Stimulated activated CD4-positive, alpha-beta T cell treated with anti-CD3 and anti-CD28 coated beads, Interleukin-1b, Interleukin-23, amount 100 ng/mL, for 1 hour (primary cell): ENCODE measurements at places on chromosomes 1 and 21.

- DNase-seq, result no peak
Measured at GRCh38 chr1:55877437-55878232, 662.5 kb upstream of the USP24 start.

- DNase-seq, result no peak
Measured at GRCh38 chr1:89070509-89070908, 5.5 kb upstream of the GBP1 start.

- no peak for DNase-seq
Measured at GRCh38 chr1:69109277-69109676, 458.4 kb upstream of the LRRC7 start.

DNA sequence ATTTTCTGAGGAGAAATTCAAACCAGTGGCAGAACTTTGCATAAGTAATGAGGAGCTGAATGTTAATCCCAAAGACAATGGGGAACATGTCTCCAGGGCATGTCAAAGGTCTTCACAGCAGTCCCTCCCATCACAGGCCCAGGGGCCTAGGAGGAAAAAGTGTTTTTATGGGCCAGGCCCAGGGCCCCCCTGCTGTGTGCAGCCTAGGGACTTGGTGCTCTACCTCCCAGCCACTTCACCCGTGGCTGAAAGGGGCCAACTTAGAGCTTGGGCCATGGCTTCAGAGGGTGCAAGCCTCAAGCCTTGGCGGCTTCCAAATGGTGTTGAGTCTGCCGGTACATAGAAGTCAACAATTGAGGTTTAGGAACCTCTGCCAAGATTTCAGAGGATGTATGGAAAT, 854.0 kb downstream of the LRRIQ3 start:
- no peak for DNase-seq

GRCh38 chr1:192846950-192847349, 38.1 kb downstream of the RGS2 start:
- DNase-seq, result no peak

DNA sequence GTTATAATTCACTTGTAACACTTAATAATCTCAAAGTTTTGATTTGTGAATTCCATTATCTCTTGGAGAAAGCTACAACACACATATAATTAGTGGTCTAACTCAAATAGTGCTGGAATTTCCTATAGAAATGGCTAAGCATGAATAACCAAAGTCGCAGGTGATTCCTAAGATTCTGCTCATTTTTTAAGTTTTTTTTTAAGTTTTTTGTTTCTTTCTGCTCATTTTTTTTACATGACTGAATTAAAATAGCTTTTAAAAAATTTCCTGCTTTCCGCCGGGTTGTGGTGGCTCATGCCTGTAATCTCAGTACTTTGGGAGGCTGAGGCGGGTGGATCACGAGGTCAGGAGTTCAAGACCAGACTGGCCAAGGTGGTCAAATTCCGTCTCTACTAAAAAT, 90.4 kb downstream of the APP start:
- no peak for DNase-seq

DNA sequence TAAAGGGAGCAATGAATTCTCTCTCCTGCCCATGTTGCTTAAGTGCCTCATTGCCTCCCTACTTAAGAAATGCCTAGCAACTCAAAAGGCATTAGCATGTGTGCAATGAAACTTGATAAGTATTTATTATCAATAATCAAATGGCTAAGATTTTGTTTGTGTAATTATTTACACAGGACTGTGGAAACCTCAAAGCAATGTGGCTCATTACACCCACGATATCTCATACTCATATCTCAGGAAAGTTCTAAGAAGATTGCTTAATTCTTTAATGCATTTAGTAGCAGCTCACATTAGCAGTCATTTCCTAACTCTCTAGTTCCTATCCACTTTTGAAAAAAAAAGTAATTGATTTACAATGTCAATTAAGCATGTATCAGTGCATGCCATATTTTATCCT, 253.3 kb downstream of the DUSP10 start:
- DNase-seq, result no peak
